ENCODE measurements at places on chromosomes 7 and 10.

DNA sequence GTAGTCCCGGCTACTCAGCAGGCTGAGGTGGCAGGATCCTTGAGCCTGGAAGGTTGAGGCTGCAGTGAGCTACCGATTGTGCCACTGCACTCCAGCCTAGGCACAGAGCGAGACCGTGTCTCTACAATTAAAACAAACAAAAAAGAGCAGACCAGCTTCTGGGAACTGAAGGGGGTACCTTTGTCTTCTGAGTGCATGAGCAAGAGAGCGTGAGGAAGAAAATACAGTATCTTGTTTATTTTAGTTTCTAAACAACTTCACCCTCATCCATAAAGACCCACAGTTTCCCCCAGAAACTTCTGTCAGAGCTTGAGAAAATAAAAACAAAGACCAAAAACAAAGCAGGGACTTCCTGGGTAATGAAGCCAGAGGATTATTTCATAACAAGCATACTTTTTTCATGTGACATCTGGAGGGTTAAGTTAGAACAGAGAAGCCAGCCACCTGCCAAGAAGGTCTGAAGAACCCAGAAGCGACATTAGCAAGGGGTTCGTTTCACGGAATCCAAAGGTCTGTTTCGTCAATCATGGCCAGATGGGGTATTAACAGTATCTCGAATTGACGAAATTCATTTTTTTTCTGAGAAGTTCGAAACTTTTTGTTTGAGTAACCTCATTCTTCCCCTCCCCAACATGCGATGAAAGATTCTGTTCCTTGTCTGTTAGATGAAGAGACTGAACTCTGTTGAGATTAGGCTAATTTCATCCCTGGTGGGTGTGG is 10.2 kb upstream of the IL2RA start:
- peak; percentile 34 for ATAC-seq

GRCh38 chr10:132957981-132958882 is 15.9 kb upstream of the CFAP46 start:
- ATAC-seq: no peak

DNA sequence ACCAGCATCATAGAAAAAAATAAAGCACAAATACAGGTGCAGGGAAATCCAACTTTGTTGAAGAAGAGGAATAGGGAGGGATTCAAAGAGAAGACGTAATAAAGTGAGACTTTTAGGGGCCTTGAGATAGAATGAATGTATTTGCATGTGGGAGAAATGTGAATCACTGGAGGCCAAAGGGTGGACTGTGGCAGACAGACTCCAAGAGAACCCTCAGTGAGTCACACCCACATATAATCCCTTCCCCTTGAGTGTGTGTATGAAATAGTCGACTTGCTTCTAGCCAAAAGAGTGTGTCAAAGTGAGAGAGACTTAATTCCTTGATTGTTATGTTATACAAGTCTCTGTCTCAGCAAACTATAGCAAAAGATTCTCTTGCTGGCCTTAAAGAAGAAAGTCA is 101.3 kb upstream of the GHITM start:
- no peak for ATAC-seq

- ATAC-seq: no peak
These were observed 386.0 kb downstream of the KIF20B start for GRCh38 chr10:90087197-90088023.

- no peak for ATAC-seq
These were observed 17.2 kb upstream of the MYH16 start for GRCh38 chr7:99255463-99255862.

DNA sequence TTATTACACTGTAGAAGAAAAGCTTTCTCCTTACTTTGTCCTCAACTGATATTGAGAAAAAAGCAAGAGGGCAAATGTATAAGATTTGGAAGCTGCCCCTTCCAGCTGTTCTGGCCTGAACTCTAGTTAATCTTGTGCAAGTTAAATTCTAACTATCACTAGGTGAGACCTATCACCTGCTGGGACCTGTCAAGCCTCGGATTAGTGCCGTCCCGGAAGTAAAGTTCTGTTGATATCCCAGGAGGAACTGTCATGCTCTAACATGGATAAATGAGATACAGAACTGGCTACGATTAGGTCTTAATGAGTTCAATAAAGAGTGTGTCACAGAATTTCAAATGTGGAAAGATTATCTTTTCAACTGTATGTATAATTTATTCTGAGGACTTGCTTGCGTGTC is 1.2 kb upstream of the BPGM start:
- ATAC-seq: no peak

GRCh38 chr10:2958659-2959058 is 108.7 kb upstream of the PFKP start:
- ATAC-seq: no peak

GRCh38 chr10:44234483-44234875 is 150.4 kb downstream of the CXCL12 start:
- no peak for ATAC-seq

DNA sequence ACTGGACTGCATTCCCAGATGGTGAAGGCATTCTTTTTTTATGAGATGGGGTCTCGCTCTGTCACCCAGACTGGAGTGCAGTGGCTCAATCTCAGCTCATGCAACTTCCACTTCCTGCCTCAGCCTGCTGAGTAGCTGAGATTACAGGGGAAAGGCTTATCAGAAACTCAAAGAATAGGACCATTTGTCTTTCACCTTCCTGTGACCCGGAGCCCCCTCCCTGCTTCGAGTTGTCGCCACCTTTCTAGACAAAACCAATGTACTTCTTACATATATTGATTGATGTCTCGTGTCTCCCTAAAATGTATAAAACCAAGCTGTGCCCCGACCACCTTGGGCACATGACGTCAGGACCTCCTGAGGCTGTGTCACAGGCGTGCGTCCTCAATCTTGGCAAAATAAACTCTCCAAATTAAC is 1.8 kb upstream of the METTL27 start:
- ATAC-seq: no peak

GRCh38 chr7:43569424-43569823 is 13.5 kb upstream of the STK17A start:
- peak; percentile 77 for ATAC-seq

GRCh38 chr10:79380946-79381721 is 33.9 kb downstream of the PPIF start:
- ATAC-seq: no peak

GRCh38 chr10:83037653-83038052 is 1101.7 kb upstream of the GHITM start:
- ATAC-seq: no peak

DNA sequence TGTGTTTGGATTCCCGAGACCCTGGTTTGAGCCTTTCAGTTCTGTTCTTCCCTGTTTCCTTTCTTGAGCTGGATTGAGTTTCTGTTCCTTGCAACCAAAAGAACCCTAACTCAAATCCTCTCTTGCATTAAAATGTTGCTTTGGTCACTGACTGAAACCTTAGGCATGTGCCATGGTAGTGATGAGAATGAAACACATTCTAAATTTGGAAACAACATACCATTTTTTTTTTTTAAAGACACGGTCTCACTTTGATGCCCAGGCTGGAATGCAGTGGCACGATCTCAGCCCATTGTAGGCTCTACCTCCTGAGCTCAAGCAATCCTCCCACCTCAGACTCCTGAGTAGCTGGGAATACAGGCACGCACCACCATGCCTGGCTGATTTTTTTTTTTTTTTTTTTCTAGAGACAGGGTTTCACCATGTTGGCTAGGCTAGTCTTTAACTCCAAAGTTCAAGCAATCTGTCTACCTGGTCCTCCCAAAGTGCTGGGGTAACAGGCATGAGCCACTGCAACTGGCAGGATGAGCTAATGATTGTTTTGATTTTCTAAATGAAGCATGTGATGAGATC is 8.4 kb downstream of the THAP5 start:
- peak; percentile 20 for ATAC-seq

- ATAC-seq: no peak
These were observed 22.6 kb upstream of the TRIM8 start for GRCh38 chr10:102621443-102622325.

GRCh38 chr10:3976718-3977117 is 191.7 kb upstream of the KLF6 start:
- no peak for ATAC-seq

DNA sequence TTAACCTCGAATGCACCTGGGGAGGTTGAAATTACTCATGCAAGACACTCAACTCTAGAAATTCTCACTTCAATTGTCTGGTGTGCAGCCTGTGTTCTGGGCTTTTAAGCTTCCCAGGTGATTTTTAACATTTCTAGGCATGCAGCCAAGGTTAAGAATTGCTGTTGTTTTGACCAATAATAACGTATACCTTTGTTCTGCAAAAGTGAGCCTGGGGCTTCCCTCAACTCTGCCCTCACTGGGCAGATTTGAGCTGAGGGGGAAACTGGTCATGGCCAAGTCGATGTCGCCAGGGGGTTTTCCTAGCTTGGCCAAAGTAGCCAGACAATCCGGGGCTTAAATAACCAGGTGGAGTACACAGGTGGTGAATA is 568 bp downstream of the PRSS2 start:
- no peak for ATAC-seq

DNA sequence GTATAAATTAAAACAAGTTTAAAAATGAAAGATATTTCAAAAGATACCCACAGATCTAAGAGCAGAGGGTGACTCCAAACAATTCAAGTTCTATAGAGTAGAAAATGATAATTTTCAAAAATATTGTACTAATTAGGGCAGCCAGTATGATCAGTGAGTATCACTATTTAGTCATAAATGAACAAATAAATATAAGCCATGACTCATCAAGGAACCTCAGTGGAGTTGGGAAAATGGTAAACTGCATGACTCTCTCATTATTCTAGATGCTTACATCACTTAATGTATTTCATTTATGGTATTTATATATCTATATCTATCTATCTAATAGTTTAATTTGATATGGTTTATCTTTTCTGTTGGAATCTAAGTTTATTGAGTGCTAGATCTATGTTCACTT is 94.3 kb downstream of the THSD7A start:
- no peak for ATAC-seq

GRCh38 chr7:134991469-134992339 is 5.4 kb downstream of the AGBL3 start:
- ATAC-seq: no peak

DNA sequence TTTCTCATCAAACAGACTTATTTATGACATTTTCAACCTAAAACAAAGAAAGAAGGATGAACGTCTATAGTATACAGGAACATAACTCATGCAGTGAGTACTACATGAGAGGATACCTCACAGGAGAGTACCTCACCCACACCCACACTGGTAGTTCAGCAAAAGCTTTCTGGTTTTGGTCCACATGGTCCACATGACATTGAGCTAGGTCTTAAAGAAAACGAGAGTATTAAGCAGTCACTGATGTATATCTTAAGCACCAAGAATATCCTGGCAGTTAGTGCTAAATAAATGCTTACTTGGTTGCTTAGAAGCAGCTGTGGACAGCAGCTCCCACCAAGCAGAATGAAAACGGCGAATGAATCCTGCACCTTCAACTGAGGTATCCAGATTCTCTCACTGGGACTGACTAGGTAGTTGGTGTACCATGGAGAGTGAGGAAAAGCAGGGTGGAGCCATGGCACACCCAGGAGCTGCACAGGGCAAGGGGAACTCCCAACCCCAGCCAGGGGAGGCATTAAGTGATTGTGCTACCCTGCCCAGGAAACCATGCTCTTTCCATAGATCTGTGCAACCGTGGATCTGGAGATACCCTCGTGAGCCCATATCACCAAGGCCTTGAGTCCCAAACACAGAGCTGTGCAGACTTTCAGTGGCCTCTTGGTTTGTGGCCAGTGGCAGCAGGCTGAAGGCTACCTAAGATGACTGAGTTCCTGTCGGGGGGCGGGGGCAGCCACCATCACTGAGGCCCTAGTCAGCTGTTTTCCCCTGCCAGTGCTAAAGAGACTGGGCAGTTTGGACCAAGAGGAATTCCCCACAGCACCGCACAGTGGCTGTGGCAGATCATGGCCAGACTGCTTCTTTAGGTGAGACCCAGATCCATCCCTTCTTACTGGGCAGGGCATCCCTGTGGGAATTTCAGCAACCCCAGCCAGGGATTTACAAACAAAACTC is 143.4 kb downstream of the SGMS1 start:
- no peak for ATAC-seq

DNA sequence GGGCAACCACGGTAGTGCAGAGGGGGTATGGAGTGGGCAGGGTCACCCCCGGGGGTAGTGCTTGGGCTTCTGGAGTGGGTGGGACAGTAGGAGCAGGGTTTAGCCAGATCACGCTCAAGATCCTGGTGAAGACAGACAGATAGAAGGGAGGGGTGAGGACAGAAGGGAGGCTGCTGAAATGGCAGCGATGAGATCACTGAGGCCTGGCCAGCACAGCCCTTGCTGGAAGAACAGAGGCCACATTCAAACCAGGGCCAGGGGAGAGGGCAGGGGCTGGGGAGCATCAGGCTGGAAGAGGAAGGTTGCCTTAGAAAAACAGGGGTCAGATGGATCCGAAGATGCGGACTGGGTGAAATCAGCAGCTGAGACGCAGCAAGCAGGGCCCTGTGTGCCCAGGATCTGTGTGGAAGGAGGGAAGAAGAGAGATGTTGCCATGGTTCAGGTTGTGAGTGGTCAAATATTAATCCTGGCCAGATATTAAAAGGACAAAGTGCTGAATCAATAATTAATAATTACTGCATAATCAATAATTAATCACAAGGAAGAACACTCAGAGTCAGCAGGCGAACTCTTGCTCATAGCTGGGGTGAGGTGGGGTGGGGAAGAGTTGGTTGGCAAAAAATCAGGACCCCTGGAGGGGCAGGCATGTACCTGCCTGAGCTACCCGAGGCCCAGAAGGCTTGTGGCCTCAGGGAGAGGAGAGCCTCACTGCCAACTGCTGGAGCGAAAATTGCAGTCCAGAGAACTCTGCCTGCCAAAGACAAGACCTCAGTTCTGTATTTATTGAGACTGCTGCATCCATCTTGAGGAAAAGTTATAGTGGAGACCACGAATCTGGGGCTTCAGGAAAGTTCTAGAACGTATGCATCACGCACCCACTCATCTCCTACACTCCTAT is 105.7 kb downstream of the GRB10 start:
- ATAC-seq: no peak

DNA sequence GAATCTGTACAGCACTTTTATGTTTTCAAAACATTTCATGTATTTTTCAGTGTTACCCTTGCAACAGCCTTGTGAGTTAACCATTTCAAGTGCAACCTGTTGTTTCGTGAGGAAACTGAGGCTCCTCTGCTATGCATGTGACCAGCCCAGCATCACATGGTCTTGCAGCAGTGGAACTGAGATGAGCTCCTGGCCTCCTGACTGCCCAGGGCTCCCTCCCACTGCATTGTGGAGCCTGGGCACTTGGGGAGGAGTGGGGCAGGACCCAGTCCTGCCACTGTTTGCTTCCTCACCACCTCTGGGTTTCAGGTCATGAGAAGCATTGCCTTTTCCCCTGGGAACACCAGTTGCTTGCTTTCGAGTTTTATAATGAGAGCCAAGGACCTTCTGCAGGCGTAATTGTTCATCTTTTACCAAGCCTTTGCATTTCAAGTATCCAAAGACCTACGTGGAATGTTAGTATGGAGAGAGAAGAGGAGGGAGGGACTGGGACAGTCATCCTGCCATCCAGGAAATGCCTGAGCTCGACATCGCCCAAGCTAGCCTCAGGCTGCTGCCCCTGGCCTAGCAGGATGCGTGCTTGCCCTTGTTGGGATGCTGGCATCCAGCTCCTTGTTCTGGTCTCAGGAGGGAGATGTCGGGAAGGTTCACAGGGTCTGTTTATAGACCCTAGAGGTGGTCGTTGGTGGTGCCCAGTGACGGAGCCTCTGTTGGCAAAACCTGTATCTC is 32.3 kb upstream of the BHLHA15 start:
- ATAC-seq: no peak

Measured in motor neuron (in vitro differentiated cells).